ENCODE measurements at places on chromosomes 2 and 18. TPM values are rescaled to one million over a fixed set of nuclear protein-coding genes. Genes with fewer than 3 reads are reported as not detected.

C2orf66 gene
- under 0.01 TPM for total RNA-seq

KYNU gene
- total RNA-seq, result not detected

RAB6C gene
- total RNA-seq, result not detected

BOD1L2 gene
- not detected for total RNA-seq

Measured in vein endothelial cell (primary cell).